ENCODE measurements at places on chromosomes 12 and 14.

GRCh38 chr12:53972152-53972702 lies 699 bp upstream of the HOXC11 start:
- DNase-seq: no peak

DNA sequence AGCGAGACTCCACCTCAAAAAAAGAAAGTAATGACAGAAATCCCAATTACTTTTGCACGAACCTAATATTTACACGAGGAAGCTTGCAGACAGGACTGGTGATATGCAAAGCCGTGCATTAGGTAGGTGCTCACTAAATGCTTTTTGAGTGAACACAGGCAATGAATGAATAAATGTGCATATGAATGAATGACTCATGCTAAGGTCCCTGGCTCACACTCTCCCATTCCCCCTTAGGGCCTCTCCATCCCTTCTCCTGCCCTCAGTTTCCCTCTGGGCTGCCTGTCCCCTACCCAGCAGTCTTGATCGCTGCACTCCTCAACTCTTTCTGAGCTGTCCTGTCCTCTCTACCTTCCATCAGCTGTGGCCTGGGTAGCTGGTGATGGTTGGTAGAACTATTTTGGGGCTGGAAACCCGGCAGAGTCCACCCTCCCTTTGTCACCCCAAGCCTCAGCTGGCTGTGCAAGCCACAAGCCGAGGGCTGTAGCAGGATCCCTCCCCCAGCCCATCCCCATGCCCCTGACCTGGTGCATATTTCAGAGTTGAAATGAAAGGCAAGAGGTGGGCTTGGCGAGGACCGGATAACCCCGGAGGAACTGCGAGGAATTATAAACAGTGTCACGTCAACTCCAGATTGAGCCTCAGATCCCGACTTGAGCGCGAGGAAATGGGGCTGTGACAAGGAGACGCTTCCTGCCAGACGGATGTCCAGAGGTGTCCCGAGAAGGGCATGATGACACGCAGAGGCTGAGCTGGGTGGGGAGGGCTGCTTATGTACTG lies 191.7 kb upstream of the GSC start:
- DNase-seq: no peak

- peak; percentile 24 for DNase-seq
These were observed 125.7 kb downstream of the CRADD start for GRCh38 chr12:93802698-93803423.

DNA sequence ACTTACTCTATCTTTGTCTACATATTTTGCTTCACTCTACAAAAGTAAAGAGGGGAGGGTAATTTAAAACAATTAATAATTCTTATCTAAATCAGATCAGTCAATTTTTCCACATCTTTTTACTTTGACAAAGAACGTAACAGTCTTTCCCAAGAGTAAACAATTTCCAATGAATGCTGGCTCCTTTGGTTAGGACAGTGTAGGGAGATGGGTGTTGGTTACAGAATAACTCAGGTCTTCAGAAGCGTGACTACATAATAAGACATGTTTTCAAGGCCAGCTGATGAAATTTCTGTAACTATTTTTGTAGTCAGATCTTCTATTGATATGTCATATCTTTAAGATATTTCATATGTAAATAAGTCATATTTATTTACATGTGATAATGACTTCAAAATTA lies 183.0 kb upstream of the CAND1 start:
- no peak for DNase-seq

GRCh38 chr12:122856999-122857671 lies 21.9 kb downstream of the HIP1R start:
- DNase-seq: no peak

DNA sequence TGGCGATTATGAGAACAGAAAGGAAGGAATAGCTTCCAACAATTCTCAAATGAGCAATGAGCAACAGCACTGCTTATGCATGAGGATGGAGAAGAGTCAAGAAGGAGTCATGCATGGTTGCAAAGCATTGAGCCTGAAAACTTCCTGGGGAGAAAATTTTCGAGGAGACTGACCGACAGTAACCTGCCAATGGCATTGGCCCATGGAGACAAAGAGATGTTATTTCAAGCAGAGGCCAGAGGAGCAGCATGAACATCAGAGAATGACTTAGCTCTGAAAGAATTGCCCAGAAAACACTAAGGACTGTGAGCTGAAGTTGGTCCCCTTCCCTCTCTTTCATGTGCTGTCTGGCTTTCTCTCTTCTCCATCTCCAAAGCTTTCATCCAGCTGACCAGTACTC lies 343.4 kb downstream of the ADAMTS20 start:
- DNase-seq: no peak

GRCh38 chr14:100058777-100059437 lies 6.3 kb upstream of the EVL start:
- no peak for DNase-seq

GRCh38 chr14:77151918-77152588 lies 10.5 kb upstream of the ZDHHC22 start:
- DNase-seq: peak; percentile 84

DNA sequence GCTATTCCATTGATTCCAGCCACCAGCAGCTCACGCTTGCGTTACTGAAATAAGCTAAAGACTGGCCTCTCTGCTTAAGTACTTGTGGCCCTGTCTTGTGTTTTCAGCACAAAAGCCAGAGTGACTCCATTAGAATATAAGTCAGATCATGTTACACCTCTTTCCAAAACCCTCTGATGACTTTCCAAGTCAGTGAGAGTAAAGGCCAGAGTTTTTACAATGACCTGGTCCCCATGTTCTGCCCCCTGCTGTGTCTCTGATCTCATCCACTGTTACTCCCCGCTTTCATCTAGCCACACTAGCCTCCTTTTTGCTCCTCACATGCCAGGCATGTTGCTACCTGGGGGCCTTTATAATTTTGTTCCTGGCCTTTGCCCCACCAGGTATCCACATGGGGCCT lies 6.9 kb upstream of the CKAP4 start:
- peak; percentile 67 for DNase-seq

DNA sequence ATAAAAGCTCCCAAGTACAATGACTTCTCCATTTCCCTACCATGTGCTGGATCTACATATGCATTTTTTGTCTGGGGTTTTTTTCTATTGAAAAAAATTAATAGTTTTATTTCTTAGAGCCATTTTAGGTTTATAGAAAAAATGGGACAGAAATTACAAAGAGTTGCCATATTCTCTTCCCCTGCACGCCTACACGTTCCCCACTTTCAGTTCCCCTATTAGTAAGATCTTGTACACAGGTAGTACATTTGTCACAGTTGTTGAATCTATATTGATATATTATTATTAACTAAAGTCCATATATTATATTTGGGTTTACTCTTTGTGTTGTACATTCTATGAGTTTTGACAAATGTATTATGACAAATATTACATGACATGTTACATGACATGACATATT lies 35.7 kb downstream of the SIX6 start:
- DNase-seq: no peak

GRCh38 chr12:115619889-115620288 lies 657.6 kb downstream of the MED13L start:
- no peak for DNase-seq

DNA sequence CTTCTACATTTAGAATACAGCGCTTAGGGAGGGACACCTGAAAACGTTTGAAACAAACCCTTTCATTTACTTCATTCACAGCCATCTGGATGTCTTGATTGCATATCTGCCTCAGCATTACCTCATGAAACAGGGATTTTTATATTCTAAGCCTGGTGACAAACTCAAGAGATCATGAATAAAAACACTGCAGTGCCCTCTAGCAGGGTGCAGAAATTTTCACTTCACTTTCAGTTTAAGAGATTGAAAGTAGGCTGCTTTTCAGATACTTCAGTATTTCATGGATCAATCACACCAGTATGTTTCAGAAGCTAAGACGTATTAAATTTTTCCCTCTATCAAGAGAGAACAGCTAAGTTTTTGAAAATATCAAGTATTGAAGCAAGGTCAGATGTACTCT lies 467.8 kb downstream of the MDGA2 start:
- DNase-seq: no peak

DNA sequence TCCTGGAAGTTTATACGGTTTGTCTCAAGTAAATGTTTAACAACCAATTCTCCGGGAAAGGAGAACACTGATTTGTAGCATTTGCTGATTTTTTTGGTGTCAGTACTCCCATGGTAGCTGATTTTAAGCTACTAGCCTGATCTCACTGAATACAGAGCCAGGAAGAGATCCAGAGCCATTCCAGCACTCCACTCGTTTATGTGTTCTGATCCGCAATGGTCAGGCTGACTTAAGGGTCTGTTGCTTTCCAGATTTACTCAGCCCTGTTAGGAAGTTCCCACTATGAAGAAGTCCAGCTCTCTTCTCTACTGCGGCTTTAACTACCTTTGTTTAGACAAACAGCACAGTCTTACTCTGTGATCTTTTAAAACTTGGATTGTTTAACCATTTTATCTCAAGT lies 38.0 kb upstream of the NID2 start:
- no peak for DNase-seq

DNA sequence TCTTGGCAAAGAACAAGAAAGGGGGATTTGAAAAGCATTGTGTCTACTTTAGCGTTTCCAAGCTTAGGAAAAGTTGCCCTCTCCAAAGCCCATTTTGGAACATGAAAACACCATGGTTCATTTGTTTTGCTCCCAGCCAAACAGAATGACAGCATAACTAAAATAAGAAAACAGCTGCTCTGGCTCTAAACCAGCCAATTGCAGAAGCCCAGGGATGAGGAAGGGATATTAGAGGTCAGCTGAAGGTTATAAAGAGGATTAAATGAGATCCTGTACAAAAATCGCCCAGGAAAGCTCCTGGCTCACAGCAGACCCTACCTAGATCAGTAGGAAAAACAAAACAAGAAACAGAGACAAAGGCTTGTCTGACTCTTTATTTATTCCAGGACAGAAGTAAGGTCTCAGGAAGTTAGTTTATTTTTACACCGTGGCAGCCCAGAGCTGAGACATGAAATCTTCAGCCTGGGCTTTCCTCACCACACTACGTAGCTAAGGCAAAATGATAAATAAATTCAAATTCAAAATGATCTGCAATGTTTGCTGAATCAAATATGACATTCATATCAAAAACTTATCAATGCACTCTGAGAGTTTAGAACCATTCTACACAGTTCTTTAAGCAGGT lies 25.9 kb downstream of the SPX start:
- no peak for DNase-seq

- DNase-seq: no peak
These were observed 33.9 kb downstream of the TMEM19 start for GRCh38 chr12:71719647-71720370.

DNA sequence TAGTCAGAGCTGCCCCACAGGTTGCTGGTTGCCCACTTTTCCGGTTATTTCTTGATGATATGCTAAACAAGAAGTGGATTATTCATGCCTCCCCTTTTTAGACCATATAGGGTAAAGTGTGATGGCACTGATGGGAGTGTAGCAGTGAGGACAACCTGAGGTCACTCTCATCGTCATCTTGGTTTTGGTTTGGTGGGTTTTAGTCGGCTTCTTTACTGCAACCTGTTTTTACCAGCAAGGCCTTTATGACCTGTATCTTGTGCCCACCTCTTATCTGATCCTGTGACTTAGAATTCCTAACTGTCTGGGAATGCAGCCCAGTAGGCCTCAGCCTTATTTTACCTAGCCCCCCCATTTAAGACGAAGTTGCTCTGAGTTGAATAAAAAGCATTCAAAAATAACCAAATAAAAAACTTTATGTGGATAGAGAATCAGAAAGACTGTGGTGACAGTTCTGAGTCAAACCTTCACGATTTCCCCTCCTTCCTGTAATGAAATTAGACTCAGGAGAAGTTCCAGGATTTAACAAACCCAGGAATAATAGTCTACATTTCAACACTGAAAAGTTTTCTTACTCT lies 144.2 kb downstream of the PAWR start:
- DNase-seq: no peak

- peak; percentile 92 for DNase-seq
These were observed 9.2 kb upstream of the RAD52 start for GRCh38 chr12:958588-959123.

DNA sequence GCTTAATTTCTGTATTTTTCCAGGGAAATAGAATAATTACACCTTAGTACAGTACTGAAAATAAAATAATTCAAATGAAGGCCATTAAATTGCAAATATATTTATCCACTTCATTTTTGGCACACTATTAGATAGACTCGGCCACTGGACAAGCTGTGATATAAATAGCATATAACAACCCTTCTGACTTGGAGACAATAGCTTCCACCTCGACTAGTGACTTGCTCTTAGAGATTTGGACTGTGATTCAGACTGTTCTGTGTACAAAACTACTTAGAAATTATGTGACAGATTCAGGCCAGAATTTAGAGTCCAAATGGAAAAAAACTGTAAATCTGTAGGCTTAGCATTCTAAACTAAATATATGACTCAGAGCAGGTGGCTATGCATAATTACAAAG lies 949.9 kb downstream of the LRFN5 start:
- DNase-seq: no peak
